ENCODE measurements at places on chromosomes 1 and 21.

- no peak for DNase-seq
Measured at GRCh38 chr1:211331011-211331709, 4.5 kb downstream of the TRAF5 start.

DNA sequence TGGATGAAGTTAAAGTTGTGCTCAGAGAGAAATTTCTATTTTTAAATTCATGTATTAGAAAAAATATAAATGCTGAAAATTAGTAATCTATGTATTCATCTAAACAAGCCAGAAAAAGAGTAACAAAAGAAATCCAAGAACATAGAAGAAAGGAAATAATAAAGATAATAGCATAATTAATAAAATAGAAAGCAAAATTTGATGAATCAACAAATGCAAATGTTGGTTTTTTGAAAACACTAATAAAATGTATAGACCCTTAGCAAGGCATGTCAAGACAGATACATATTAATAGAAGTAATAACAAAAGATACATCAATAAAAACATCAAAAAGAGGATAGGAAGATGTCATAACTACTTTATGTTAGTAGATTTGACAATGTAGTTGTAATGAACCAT, 18.0 kb downstream of the F13B start:
- DNase-seq, result no peak

DNA sequence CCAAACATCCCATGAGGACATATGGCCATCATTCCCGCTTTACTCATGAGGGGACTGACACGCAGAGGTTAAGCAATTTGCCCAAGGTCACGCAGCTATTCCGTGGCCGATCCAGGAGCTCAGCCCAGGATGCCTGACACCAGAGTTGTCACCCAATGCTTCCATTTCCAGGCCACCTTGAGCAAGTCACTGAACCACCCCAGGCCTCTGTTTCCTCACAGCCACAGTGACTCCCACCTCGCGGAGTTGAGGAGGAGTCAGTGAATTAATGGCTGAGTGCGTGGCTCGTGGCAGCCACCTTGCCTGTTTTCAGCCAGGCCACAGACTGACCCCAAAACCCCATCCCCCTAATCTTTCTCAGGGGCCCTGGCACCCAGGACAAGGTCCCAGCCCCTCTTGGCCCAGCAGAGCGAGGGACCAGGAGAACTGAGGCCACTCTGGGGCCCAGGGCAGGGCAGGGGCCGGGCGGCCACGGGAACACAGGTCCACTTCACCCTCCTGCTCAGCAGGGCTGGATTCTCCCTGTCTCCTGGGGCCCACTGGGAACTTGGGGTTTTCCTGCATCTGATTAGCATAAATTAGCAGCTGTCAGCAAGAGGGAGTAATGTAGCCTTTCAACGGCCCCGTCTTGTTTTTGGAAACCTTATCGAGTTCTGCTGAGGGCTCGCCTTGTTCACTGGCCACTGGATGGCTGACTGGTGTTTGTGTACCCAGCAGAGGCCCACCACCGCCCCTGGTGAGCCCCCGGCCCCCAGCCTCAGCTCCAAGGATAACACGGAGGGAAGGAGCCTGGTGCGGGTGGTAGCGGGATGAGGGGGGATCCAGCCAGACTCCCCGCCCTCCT, 19.7 kb upstream of the LAPTM5 start:
- no peak for DNase-seq

GRCh38 chr1:13753636-13754402, 53.8 kb downstream of the PRDM2 start:
- no peak for DNase-seq

DNA sequence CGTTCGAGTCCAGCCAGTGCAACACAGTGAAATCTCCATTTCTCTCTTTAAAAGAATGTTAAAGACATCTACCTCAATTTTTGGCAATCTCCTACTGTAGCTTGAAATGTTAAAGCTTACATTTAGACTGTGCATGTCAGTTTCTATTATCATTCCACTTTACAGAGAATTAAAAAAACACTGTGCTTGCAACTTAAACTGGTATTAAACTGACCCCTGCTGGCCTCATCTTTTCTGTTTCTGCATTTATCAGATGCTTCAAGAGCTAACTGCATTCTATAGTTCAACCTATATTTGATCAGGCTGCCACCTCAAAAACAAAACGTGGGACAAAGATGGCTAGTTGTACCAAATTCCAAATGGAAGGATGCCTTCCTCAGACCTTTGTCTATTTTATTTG, 226.5 kb downstream of the SMYD3 start:
- DNase-seq, result peak; percentile 21

GRCh38 chr1:228784181-228784580, 48.9 kb downstream of the RHOU start:
- no peak for DNase-seq

GRCh38 chr1:15968172-15968571, 7.7 kb downstream of the ZBTB17 start:
- no peak for DNase-seq

All from SJCRH30 (cell line).